ENCODE measurements at places on chromosomes 6 and 20.

- no peak for DNase-seq
Measured at GRCh38 chr6:12118607-12119006, 106.5 kb downstream of the HIVEP1 start.

GRCh38 chr20:19122395-19122794 is 90.0 kb upstream of the SLC24A3 start:
- DNase-seq: no peak

GRCh38 chr20:37838769-37839431 is 64.0 kb upstream of the VSTM2L start:
- no peak for DNase-seq

- peak; percentile 43 for DNase-seq
Measured at GRCh38 chr6:136921381-136921935, 643 bp upstream of the SLC35D3 start.

DNA sequence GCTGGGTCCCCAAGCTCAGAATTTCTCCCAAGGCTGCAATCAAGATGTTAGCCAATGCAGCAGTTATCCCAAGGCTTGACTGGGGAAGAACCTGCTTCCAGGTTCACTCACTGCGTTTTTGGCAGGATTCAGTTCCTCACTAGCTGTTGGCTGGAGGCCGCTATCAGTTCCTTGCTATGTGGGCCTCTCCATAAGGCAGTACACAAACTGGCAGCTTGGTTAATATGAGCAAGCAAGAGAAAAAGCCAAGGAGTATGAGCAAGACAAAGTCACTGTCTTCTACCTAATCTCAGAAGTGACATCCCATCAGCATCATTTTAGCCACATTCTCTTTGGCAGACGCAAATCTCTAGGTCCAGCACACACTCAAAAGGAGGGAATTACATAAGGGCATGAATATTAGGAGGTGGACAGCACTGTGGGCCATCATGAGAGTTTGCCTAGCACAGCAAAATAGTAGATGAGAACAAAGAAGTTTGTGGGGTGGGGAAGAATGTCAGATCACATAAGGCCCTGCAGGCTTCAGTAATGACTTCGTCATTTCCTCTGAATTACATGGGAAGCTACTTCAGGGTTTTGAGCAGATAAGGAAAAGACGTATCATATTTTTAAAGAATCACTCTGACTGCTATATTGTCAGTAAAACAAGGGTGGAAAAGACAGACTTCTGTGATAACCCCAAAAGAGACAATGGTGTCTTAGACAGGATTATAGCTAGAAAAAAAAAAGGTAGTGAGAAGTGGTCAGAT is 25.5 kb downstream of the LMBRD1 start:
- DNase-seq: no peak

DNA sequence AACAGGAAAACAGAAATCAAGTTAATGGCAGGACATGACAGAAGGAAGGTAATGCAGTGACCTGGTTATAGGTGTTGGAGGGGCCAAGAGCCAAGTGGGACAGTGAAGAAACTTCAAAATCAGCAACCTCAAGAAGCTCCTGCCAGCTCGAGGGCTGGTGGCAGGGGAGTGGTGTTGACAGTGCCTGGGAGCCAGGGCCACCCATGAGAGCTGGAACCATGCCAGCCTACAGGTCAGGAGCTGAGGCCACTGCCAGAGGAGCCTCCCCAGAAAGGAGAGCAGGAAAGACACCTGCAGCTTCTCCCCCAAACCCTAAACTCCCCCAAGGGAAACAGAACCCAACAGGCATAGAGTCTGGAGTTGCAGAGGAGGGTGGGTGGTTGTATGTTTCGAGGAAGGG is 262.1 kb downstream of the LRFN2 start:
- no peak for DNase-seq

- peak; percentile 36 for DNase-seq
Measured at GRCh38 chr6:135162678-135163439, 18.2 kb upstream of the MYB start.

DNA sequence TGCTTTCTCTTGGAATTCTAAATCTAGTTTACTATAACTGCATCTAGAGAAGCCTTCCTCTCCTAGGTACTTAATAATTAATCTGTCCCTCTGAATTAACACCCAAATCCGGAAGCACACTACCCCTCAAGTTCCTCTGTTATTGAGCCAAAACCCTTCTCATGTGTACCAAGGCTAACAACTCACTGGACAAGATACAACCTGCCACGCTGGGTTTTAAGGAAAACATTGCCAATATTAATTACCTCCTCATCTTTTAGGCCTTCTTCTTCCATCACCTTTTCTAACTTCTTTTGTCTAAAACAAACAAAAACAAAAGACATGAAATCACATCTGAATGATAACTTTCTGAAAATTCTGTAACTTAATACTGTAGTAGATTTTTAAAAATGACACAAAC is 21.9 kb downstream of the STK38 start:
- DNase-seq: no peak

DNA sequence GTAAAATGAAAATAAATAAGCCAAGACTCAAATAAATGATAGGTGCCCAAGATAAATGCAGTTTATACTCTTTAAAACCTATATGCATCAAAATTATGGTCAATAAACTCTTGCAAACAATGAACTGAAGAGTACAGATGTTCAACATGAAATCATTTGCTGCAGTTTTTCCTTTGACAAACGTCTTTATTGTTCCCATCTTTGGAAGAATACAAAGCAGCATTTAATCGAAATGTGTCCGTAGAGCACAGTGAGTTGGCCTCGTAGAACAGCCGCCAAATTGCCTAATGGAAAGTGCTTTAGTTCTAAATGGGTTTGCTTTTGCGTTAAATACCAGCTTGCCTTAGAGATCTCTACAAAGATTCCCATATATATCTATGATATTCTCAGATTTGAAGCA is 447.4 kb downstream of the PKHD1 start:
- no peak for DNase-seq

GRCh38 chr6:116611056-116611455 is 5.2 kb upstream of the RSPH4A start:
- no peak for DNase-seq

- no peak for DNase-seq
Measured at GRCh38 chr20:44772636-44773035, 27.0 kb downstream of the KCNK15 start.

DNA sequence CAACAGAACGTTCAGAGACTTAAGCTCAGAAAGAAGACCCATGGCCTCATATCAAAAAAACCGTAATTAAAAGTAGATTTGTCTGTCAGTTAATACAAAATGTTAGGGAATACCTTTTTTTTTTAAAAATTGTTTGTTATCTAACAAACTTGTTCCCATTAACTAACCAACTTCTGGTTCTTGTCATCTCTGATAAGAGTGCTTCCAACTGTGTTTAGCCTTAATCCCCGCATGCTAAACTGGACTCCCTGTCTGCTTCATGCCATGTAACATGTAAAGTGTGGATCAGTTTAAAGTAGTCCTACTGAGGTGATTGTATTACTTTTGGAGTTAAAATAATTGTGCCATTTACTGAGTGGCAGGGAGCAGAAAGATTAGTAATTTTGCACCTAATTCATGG is 6.3 kb downstream of the JARID2 start:
- DNase-seq: no peak

DNA sequence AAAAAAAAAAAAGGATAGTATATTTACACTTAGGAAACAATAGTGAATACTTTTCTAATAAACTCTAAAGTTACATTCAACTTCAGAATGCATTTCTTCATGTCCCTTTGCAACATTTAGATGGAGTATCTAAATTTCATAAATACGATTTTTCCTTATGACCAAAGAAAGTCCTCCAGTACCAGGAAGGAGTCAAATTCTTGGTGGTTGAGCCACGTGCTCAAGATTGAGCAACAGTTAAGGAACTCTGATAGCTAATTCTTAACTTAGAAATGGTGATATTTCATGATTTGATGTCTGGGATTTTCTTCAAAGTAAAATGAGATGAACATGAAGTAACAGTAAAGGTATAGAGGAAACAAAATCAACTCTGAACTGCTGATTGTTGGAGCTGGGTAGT is 92.7 kb downstream of the SASH1 start:
- DNase-seq: no peak

DNA sequence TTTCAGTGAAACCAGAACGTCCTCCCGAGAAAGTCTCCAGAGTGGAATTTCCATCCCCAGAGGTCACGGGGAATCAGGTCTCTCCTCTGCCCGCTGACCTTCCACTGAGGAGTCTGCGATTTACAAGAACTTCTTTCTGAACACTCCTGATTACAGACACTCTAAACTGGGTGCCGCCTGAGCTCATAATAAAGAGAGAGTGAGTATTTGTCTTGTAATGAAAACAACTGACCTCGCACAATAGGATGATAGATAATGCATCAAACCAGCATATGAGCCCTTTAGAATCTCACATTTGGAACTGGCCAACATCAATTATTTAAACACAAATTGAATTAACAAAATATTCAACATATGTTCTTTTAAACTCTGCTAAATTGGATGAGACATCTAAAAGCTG is 47.5 kb downstream of the DLL1 start:
- no peak for DNase-seq

DNA sequence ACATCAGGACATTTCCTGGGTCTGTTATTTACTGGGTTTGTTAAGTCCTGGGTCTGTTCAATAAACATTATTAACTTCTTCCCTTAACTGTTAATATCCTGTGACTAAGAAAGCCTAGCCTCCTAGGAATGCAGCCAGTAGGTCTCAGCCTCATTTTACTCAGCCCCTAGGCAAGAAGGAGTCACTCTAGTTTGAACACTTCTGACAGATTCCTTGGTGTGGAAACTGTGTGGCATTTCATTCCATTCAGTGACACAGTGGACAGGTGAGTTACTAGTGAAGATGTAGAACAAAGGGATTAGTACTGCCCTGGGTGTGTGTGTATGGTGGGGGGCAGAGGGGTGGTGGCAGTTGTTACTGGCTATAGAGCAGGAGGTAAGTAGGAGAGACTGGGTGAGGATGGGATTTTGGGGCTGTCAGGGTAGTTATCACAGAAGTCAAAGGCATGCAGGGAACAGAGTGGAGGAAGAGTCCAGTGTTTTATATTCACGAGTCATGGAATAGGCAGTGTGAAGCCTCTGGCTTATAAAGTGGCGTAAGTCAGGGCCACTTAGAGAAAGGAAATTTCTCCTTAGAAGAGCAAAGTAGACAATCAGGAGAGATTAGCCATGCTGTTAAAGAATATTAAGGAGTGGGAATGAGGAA is 28.4 kb downstream of the RNF182 start:
- no peak for DNase-seq

- no peak for DNase-seq
Measured at GRCh38 chr20:21272279-21272678, 30.9 kb upstream of the XRN2 start.

DNA sequence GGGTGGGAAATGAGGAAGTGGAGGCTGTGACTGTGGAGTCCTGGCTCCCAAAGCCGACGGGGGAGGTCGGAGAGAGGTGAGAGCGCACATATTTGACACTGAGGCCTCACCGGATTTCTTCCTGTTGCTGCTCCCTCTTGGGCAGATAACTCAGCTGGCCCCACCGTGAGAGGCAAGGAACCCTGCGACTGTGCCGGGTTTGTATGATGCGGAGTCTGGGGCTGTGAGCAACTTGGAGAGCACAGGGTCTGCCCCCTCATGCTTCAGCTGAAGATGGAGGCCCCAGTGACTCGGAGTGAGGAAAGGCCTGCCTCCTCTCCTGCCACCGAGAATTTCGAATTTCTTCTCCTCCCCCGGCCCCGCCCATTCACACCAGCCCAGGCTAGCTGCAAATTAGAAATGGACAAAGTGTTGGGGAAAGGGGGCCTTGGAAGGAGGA is 160.6 kb downstream of the GRM4 start:
- no peak for DNase-seq

DNA sequence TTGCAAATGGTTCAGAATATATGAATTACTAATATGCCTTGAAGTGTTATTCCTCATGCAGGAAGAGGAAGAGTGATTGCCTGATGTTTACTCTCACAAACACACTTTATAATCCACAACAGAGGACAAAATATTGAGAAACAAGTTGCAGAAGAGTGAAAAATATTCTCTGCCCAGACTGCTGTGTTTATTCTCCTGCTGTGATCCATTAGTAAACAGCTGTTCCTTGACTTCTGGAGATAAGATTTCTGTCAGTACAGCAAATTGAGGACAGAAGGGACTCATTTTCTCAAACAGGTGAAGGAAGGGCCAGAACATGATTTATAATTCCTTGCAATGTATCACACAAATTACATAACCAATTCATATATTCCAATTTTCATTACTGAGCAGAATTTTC is 148.0 kb downstream of the EPM2A start:
- DNase-seq: no peak

DNA sequence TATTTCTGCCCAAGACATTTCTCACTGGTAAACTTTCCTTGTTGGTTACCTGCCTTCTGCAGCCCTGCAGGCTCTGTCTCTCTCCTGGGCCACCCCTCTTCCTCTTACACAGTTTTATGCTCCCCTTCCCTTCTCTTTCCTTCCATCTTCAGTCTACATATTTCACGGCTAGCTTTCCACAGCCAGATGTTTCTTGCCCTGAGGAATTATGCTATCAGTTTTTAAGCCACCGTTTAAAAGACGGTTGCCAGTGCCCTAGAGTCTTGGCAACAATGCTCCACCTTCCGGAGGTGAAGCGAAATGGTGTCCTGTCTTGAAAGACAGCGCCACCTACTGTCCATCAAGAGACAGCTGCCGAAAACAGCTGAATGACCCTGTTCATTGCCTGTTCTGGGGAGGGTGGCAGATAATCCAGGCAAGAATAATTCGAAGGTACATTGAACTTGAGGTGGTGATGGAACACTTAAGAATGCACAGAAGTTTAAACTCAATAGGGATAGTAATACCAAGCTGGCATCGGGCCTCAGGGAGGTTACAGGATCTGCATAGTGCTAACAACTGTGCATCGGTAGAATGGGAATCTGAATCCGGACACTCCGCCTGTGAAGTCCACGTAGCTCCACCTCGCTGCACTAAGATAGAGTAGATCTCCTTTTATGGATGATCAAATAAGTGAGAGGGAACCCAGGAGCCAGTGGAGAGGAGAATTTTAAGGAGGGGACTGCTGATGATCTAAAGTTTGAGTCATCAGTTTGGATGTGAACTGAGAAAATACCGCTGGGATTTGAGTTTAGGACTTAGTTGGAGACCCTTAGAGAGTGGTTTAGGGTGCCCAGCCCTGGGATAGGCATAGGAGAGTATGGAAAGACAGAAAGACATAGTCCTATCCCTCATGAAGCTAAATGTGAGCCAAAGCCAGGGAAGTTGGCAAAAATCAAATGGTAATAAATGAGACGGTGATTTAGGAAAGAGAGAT is 4.8 kb upstream of the TRIM40 start:
- DNase-seq: peak; percentile 93

- DNase-seq: no peak
Measured at GRCh38 chr6:25111782-25112181, 167.4 kb upstream of the CARMIL1 start.

GRCh38 chr6:44397424-44398164 is 10.1 kb downstream of the CDC5L start:
- DNase-seq: no peak

GRCh38 chr6:22706651-22707050 is 137.3 kb downstream of the HDGFL1 start:
- DNase-seq: no peak

- no peak for DNase-seq
Measured at GRCh38 chr20:34578521-34578920, 20.0 kb downstream of the MAP1LC3A start.

DNA sequence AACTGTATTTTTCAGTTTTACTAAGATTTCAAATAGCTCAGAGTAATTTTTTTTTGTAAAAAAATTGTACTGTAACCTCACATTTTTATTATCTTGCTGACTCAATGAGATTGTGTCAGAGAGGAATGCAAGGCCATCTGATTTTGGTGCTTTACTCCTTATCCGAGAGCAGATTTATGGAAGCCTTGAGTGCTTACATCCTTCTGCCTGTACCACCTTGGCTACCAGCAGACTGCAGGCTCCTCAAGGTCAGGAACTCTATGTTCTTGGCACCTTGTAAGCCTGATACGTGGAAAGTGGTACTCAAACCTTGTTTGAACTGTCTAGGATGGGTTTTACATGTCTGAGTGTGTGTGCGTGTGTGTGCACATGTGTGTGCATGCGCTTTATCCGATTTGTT is 80.1 kb upstream of the MLIP start:
- no peak for DNase-seq

All from LoVo (cell line).